Stimulated activated CD8-positive, alpha-beta memory T cell treated with anti-CD3 and anti-CD28 coated beads, Interleukin-7, amount 100 ng/mL, for 48 hours (primary cell): ENCODE measurements at places on chromosomes 12 and 14.

GRCh38 chr12:100656141-100656540 is 82.7 kb downstream of the GAS2L3 start:
- DNase-seq, result no peak

DNA sequence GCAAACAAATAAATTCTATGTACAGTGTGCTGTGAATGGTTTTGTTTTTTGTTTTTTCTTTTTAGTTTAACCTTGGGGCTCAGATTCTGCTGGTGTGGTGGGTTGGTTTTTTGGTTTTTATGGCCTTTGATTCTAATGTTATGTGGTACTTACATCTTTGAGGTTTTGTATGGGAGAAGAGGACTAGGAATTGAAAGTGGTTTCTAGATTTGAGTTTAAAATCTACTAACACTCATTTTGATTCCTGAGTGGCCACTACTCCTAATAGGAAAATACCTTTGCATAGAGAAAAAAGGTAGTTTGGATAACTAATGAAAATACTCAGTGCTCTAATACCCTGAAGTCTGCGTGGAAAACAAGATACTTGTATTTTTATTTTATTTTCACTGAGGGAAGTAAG is 137.7 kb downstream of the MON2 start:
- DNase-seq, result no peak

- DNase-seq, result no peak
These were observed 60.2 kb upstream of the STXBP6 start for GRCh38 chr14:25110106-25110505.

DNA sequence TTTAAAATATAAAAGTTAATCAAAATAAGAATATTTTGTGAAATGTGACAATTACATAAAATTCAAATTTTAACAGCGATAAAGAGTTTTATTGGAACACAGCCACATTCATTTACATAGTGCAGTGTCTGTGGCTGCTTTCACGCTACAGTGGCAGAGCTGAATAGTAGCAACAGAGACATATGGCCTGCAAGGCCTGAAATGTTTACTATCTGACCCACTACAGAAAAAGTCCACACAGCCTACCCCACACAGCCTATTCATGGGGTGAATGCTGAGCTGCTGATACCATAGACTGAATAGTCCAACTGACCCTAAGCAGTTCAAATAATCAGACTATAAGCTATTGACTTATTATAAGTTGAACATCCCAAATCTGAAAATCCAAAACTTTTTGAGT is 13.2 kb downstream of the GNS start:
- DNase-seq, result no peak

- no peak for DNase-seq
These were observed 50.0 kb downstream of the FIGNL2 start for GRCh38 chr12:51798501-51798900.

- DNase-seq, result no peak
These were observed 10.0 kb downstream of the BRF1 start for GRCh38 chr14:105290621-105291346.

GRCh38 chr14:51593397-51593796 is 58.3 kb upstream of the FRMD6 start:
- DNase-seq, result no peak

GRCh38 chr12:32080435-32080834 is 26.2 kb upstream of the BICD1 start:
- DNase-seq, result no peak

DNA sequence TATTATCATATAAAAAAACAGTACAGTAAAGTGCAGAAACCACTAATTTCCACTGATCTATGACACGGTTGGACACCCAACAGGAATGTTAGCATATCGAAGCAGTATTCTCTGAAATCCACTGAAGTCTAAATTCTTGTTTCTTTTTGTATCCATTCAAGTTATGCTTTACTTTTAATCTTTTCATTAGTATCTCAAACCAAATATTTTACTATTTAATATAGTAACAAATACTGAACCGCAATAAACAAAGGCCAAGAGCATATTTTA is 41.1 kb downstream of the ATXN2 start:
- no peak for DNase-seq

DNA sequence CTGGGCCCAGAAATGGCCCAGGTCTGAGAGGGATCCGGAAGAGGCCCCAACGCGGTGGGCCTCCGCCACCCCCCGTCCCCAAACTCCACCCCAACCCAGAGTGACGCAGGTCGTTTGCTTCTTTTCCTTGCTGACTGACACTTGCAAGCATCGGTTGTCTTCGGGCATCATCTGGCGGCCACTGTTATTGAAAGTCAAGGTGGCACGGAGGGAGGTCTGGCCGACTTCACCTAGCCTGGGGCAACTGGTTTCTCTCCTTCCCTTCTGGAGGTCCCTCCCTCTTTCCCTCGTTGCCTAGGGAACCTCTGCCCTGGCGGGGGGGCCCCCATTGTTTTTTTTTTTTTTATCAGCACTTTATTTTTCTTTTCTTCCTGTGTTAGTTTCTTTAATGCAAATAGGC is 241.8 kb downstream of the ALG10 start:
- DNase-seq, result no peak

- no peak for DNase-seq
These were observed 25.4 kb upstream of the PLEKHG6 start for GRCh38 chr12:6285063-6285477.

- DNase-seq, result no peak
These were observed 1818.9 kb upstream of the FLRT2 start for GRCh38 chr14:83711046-83711445.

DNA sequence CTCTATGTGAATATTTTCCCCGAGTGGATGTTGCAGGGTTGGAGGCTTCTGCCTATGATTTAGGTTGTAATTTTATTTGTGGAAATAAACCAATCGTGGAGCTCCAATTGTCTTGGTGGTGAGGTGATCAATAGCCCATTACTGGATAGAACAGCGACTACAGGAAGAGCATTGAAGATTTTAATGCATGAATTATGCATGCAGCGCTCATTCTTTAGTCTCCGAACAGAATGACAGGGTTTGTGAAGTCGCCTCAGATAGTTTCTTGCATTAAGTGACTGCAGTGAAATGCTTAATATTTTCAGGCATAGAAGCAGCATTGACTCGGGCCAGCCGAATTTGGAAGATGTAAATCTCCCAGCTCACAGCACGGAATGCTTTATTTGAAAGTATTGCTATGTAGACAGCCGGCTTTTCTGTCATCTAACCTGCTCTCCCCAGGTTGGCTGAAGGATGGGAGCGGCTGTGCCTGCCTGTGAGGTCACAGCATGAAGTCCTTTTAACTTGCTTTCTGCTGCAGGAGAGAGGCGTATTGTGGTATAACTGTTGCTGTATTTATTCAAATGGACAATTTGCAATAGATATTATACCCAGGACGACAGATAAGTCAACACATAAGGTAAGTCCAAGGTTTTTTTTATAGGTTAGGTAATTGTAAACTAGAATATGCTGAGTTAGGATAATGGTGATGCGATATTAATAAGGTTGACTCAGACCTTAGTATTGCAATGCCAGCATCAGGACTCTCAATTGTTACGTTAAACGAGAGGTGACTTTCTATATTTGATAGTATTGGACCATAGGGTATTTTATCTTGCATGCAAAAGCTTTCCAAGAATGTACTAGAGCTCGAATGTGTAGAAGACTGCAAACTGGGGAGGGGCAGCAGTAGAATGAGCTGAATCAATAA is 135.7 kb downstream of the CNTN1 start:
- no peak for DNase-seq

GRCh38 chr14:34433957-34434356 is 28.1 kb downstream of the SPTSSA start:
- no peak for DNase-seq

GRCh38 chr12:90543841-90544240 is 411.1 kb downstream of the CCER1 start:
- no peak for DNase-seq

DNA sequence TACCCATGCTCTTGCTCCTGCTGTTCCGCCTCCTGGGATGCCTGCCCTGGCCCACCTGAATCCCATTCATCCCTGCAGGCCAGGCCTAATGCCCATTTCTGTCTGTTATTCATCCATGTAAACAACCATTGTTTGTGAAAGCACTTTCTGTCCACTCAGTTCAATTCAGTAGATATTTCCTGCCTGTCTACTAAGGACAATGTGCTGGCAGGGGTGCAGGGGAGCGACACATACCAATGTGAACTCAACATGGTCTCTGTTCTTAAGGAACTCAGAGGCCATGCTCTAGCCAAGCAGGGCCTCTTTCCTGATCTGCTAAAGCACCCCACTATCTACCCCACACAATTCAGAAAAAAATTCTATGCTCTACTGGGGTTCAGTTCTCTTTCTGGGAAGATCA is 88.5 kb upstream of the ZFP36L1 start:
- no peak for DNase-seq

GRCh38 chr12:66032739-66033138 is 97.8 kb downstream of the LLPH start:
- DNase-seq, result no peak

GRCh38 chr12:131795690-131796410 is 32.3 kb upstream of the MMP17 start:
- DNase-seq, result no peak

- DNase-seq, result no peak
These were observed 17.1 kb downstream of the SLC11A2 start for GRCh38 chr12:51009056-51009440.

DNA sequence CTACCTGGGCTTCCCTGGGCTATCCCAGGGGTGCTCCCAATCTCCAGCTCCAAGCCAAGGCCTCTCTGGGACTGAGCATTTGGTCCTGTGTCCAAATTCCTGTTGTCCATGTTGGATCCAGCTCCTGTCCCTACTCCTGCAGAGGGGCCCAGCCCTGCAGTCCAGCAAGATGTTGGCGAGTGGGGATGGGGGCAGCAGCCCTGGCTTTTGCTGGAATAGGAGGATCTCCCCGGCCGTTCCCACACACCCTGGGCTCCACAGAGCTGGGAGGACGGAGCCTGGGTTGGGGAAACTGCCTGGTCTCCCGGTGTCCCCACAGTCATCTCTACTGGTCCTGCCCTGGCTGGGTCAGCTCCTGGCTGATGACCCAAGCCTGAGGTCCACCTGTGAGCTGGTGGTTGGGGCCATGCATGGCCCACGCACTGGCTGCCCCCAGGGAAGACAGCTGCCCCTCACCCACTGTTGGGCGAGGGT is 219.6 kb upstream of the C14orf180 start:
- no peak for DNase-seq

GRCh38 chr12:1380171-1380851 is 214.1 kb downstream of the FBXL14 start:
- no peak for DNase-seq

- DNase-seq, result no peak
These were observed 17.2 kb upstream of the TPCN1 start for GRCh38 chr12:113203852-113204760.

DNA sequence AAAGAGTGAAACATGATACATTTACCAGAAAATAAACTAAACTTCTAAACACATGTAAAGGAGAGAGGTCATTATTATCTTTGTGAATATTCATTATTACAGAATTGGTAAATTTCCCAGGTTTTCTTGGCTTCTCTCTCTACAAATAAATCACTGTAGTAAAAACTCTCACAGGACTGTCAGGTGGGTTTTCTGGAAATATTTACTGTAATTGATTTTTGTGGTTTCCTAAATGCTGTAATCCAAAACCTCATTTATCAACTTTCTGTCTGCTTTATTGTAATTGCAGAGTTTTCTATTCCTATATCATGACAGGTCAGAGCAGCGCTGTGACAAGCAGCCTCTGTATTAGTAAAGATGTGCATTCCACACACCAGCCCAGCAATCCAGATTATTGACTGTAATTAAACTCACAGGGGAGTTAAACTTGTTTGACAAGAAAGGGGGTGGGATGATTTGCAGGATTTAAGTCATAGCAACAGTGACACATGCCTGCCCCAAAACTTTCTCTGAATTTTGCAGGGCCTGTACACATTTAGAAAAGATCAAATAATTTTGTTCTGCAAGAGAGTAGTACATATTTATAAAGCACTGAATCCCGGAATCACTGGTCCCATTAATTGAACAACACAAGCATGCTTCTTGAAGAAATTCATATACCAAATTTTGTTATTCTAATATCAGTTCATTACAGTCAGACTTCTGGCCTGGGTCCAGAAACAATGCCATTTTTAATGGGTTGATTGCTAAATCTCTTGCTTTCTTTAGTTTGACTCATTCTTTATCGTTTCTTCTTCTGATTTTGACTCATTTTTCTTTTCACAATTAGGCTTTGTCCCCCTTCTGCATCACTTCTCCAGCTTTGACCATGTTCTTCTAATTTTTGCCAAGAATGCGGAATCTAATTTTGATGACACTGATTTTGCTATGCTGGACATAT is 42.2 kb downstream of the PTPRO start:
- no peak for DNase-seq

DNA sequence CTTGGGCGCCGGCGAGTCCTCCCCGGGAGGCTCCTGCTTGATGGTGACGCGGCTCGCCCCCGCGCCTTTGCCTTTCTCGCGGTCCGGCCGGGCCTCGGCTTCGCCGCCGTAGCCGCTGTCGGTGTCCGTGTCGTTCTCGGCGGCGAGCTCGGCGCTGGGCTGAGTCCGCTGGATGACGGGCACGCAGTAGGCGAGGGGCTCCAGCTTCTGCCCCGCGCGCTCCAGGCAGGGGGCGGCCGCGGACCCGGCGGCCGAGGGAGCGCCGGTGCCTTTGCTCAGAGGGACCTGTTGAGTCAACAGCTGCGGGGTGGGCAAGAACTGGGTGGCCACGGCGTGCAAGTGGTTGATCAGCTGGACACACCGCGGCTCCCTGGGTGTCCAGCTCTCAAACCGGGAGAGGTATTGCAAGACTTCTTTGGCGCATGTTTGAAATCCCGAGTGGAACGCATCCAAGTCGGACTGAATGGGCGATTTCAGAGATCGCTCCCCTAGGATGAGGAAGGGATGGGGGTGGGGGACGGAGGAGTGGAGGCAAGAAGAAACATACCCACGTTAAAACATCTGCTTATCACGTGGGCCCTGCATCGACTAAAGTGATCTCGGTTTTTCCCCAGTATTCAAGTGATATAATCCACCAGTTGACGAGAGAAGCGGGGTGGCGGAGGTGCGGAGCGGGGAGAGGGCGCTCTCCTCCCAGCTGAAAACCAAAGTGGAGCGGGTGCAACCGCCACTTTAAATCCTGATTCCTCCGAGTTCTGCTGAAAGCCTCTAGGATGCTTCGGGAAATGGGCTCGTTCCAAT is 2.0 kb downstream of the BHLHE41 start:
- DNase-seq, result no peak

DNA sequence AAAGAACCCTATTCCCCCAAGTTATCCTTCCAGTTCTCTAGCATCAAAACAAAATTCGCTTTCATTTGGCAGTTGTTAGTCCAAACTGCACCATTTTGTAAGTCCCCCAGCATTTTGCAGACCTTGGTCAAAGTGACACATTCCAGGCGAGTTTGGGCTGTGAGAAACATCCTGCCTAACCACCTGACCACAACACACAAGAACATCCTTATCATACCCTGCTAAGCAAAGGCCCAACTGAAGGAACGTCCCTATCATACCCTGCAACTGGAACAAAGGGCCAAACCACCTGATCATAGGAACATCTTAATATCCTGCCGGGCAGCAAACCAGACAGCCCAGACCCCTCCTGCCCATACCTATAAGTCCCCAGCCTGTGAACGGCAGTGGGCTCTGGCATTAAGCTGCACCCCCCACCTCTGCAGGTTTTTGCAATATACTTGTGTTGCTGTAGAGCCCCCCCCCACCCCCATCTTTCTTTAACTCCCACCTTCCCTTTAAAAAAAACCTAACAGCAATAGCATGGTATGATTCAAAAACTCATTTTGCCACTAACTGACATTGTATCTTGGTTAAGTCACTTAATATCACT is 2.7 kb downstream of the PCNX4 start:
- DNase-seq, result peak; percentile 37

- DNase-seq, result no peak
These were observed 70.7 kb upstream of the SSTR1 start for GRCh38 chr14:38137005-38137404.
